ENCODE measurements at places on chromosomes 5 and 9.

- DNase-seq: no peak
These were observed 37.8 kb upstream of the C5orf63 start for GRCh38 chr5:127111112-127111511.

DNA sequence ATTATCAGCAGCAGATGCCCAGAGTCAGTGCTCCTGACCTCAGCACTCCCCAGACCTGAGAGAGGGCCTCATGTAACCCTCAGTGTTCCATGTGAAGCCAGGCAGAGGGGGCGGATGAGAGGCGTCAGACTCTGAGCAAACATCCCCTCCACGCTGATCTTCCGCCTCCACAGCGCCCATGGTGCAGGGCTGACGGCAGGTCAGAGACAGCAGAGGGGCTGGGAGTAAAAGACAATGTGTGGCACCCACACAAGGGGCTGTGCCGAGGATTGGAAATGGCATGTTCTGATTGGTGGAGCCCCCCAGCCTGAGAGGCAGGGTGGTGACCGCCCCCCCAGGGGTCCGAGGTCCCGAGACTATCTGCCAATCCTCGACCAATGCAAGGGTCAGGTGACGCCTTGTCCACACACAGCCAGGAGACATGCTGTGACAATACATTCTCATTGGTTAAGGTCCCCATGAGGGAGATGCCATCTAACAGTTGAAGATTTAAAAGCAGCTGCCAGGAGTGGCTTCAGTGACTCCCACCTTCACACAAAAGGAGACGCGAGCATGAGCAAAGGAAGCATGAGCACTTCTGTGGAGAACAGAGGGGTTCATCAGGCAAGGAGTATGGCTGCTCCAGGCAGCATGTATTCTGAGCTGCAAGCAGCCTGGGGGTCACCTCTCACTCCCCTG, 19.3 kb upstream of the SLC25A51 start:
- DNase-seq: no peak

DNA sequence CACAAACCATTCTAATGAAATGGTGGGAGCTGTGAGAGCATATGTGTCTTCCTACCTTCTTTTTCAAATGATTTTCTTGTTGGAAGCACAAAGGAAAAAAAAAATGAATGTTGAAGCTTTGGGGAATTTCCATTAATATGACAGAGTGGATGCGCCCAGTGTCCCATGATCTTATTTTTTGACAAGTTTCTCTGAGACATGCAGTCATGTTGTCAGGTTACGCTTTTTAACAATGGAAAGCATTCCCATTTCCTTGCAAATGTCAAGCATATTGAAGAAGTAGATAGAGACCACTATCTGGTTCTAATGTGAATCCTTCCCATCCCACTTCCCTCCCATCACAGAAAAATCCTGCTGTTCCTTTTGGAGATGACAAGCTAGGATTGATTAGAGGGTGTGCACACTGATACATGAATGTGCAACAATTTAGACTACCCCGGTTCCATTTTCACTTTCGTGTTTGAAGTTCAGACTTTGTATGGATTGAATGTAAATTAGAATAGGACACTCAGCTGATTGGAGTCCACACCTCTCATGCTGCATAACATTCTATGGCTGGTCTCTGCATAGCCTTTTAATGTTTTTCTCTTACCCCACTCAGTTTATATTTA, 919.4 kb downstream of the TLE4 start:
- no peak for DNase-seq

DNA sequence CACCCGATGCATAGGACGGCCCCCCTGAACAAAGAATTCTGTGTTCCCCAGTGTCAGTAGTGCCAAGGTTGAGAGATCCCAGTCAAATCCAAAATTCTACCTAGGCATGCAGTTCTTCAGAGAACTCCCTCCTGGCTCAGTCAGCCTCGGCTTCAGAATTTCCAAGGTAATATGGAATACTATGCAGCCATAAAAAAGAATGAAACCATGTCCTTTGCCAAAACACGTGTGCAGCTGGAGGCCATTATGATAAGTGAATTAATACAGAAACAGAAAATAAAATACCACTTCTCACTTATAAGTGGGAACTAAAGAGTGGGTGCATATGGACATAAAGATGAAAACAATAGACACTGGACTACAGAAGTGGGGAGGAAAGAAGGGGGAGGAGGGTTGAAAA, 87.1 kb upstream of the TRIO start:
- no peak for DNase-seq

DNA sequence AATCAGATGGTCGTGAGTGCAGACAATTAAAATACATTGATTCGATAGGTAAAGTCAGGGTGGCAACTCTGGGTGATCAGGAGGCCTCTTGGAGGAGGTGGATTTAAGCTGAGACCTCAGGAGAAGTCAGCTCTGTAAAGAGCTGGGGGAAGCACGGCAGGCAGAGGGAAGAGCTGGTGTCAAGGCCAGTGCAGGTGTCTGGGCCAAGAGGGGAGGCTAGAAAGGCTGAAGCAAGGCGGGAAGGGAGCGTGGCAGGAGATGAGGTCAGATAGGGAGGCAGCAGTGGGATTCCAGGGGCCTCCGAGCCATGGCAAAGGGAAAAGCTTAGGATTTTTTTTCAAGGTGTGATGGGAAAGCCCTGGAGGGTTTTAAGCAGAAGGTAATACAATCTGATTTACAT, 178.7 kb downstream of the FSTL4 start:
- no peak for DNase-seq

DNA sequence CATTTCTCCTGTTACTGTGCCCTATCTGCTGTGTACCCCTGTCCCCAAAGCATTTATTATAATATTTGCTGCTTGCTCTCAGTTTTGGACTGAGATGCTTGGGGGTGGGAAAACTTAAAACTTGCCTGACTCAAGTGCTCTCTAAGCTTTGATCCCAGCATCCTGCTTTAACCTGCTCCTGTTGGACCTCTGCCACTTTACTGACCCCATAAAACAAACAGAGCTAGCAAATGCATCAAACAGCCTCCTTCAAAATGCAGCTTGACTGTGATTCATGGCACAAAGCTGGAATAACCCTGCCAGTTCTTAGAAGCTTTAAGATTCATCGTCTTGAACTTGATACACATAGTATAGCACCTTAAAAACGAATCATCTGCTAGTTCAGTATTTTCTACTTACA, 212.5 kb downstream of the DEPDC1B start:
- DNase-seq: no peak

DNA sequence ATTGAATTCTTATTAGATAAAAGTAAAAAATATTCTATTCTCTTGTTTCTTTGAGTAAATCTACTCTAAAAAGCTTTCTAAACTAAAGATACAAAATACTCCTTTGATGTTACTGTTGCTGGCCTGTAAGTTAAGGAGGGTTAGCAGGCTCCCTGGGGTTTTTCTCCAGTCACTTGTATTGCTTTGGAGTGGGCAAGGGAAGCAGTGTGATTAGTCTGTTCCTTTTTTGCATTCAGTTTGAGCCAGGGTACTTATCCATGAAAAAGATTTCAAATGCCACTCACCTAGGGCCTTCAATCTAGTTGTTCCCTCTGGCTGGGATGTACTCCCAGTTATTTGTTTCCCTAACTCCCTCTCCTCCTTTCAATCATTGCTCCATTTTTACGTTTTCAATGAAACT, 256.2 kb upstream of the SMC2 start:
- DNase-seq: no peak

DNA sequence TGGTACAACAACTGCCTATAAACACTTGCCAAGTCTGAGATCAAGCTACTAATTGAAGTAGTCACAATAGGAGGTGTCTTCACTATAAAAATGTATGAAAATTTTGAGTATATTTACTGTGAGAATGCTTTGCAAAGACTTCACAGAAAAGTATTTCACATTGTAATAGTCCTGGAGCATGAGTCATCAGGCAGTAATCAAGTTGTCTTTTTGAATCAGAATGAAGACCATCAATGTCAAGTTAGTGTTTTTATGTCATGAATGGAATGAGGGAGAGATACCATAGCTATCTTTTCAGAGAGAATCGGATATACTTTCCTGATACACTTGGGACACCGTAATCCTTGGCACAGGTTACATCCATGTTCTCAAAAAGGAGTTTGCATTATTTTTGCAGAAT, 466.9 kb upstream of the ARRDC3 start:
- DNase-seq: no peak

- DNase-seq: no peak
These were observed 49.7 kb downstream of the KIF24 start for GRCh38 chr9:34279411-34279810.

- no peak for DNase-seq
These were observed 8.7 kb downstream of the EBF1 start for GRCh38 chr5:159091065-159091464.

DNA sequence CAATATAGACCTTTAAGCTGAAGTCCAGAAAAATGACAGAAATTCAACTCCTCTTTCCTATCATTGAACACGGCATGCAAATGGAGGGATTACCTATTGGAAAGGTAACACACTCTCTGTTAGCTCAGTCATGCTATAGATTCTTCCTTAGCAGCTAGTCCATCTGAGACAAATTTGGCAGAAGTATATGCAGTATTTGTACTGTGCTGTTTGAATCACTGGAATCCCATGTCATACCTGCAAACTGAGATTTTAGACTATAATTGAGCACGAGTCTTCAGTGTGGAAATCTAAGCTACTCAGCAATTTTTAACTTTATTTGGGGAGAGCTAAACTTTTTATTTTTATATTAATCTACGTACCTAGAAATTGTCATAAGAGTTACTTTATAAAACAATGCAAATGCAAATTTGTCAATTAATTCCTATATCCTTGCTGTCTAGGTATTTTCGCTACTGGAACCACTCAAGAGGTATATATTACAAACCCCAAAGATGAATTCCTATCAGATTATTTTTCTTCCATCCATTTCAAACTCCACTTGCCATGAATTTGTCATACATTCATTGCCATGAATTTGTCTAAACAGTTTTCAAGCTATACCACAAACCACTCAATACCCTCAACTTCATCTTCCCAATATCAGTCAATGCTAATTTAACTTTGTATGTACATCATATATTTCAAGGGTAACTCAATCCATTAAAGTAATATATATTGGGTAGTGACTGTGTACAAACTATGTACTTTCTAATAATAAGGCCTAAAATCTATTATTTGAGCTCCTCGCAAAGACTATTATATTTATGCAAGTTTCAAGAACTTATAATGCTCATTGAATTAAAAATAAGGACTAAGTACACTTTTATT, 224.8 kb downstream of the MEF2C start:
- no peak for DNase-seq

GRCh38 chr9:68443624-68444023, 87.2 kb downstream of the PGM5 start:
- DNase-seq: no peak

- no peak for DNase-seq
These were observed 505 bp downstream of the SPTAN1 start for GRCh38 chr9:128552744-128553440.

GRCh38 chr5:37189355-37189754, 59.8 kb downstream of the CPLANE1 start:
- DNase-seq: no peak

DNA sequence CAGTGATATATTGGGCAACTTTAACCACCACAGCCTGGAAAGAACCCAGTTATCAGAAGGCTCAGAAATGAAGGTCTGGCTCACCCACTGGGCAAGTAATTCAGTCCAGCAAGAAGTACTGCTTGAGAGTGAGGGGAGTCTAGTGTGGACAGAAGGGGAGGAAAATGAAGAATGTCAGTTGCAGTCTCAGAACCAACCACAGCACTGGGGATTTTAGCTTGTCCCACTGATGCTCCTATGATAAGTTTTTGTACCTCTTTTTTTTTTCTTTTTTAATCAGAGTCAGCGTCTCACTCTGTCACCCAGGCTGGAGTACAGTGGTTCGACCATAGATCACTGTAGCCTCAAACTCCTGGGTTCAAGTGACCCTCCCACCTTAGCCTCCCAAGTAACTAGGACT, 9.4 kb upstream of the CD72 start:
- DNase-seq: no peak

DNA sequence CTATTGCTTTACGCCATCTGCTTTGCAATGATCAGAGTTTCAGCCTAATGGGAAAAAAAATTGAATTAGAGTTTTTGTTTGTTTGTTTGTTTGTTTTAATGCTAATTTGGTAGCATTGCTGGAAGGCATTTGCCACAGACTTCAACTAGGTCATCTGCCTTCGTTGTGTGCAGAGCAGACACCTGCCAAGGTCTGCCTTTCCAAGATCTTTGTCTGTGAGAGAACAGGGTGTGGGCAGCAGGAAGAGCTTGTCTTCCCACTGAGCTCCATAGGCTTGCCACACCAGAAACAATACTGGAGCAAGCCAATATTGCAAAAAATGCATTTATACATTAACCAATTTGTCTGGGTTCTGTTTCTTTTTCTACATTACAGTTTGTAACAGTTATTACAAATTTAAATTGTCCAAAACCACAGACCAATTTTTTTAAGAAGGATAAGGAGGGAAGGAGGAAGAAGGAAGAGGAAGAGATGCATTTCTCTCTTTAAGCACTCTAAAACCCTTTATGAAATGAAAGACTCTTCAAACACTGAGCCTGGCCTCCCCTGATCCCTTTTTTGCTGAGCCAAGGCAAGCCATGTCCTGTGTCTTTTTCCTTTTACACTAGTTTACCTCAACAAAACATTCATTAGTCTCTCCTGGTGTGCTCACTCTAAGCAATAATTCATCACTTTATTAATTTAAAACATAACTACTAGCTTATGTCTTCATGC, 210.5 kb downstream of the SNX18 start:
- no peak for DNase-seq

DNA sequence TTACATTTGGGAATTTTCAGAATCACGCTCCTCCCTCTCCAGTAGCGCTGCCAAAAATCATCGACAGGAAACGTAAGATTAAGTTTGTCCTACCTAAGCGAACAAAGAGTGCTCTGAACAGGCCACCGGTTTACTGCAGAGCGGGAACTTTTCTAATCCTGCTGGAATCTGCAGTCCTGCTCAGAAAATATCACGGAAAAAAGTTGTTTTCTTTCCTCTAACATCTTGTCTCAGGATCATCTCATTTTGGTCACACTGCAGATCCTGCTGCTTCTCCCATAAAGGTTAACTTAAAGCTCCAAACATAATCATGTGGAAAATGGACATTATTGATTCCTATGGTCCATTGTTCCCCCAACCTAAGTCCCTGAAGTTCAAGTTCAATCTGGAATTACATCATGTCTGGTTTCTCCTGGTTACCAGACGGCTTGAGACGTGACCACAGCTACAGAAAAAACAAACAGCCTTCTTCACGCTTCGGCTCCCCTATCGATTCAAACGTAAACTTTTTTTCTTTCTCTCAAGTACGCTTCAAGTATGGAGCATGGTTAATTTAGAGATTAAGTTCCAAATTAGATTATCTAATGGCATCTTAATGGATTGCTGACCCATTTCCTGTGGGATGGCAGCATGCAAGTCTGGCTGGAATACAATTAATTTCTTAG, 217.6 kb downstream of the NFIB start:
- no peak for DNase-seq

- no peak for DNase-seq
These were observed 13.8 kb upstream of the MCTP1 start for GRCh38 chr5:95298651-95299050.

GRCh38 chr5:93371893-93372292, 209.1 kb downstream of the NR2F1-AS1 start:
- no peak for DNase-seq

GRCh38 chr9:87812375-87813118, 70.1 kb upstream of the SPATA31E1 start:
- DNase-seq: peak; percentile 33

GRCh38 chr9:127554966-127555839, 56.9 kb upstream of the STXBP1 start:
- DNase-seq: no peak

- peak; percentile 12 for DNase-seq
These were observed 185.3 kb downstream of the MAPKAP1 start for GRCh38 chr9:125521462-125522327.
